Activated T-cell treated with anti-CD3 and anti-CD28 coated beads, Interleukin-2, amount 50 U/mL, for 72 hours (primary cell): ENCODE measurements at places on chromosomes 13 and 19. TPM values are rescaled to one million over a fixed set of nuclear protein-coding genes. Genes with fewer than 3 reads are reported as not detected.
A peak's percentile ranks its signal among the peaks of the same experiment; 100 is the strongest.

- no peak overlapping the region for H3K27ac ChIP-seq
- peaks cover 2% of the 10 kb centered on the region for H3K36me3 ChIP-seq
- DNase-seq: no peak
- H3K27me3 ChIP-seq: no peaks in the 10 kb centered on the region
- no peaks in the 10 kb centered on the region for H3K4me1 ChIP-seq
Measured at GRCh38 chr13:89687066-89687465, 1660.4 kb upstream of the MIR17HG start.

DNA sequence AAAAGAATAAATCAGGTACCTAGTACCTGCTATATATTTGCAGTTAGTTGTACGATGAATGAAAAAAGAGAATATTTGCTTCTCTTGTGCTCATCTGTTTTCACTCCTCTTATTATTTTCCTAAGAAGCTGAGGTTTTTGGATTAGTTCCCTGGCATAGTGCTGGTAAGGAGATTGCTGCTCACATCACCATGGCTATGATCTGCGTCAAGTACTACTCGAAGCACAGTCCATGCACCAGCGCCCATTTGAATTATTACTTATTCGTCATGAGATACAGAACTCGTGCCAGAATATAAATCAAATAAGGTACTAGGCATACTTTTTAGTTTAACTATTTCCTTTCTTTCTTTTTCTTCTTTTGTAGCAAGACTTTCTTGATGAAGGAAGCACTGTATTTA is 7.1 kb downstream of the SERTM1 start:
- no peaks in the 10 kb centered on the region for H3K36me3 ChIP-seq
- no peak overlapping the region for H3K4me3 ChIP-seq
- peaks cover 22% of the 10 kb centered on the region for H3K27me3 ChIP-seq
- DNase-seq: no peak
- H3K27ac ChIP-seq: no peak overlapping the region

DNA sequence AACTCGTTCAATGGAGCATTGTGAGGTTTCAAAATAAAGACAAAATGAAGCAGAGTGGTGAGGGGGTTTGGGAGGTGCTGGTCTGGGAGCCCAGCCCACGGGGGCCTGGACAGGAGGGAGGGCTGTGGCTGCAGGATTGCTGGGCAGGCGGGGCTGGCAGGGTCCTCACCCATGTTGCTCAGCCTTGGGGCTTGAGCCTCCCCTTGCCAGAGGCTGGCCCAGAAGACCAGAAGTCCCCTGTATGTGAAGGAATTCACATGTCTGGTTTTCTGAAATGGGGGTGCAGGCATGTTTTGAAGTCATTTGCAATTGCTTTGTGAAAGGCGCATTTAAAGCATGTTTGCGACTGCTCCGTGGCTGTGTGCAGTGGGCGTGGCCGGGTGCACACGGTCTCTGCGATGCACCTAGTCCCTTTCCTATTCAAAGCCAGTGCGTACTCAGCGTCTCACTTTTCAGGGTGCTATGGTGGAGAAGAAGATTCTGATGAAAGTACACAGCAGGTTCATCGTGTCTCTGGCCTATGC is 2.3 kb downstream of the GRK1 start:
- no peak for DNase-seq
- no peak overlapping the region for H3K4me3 ChIP-seq
- H3K4me1 ChIP-seq: no peaks in the 10 kb centered on the region

NLRP11 gene
- total RNA-seq: not detected

GPR12 gene
- not detected for total RNA-seq

PRR22 gene
- total RNA-seq: 4.7 TPM

CEBPA gene
- total RNA-seq: 1.0 TPM

DNA sequence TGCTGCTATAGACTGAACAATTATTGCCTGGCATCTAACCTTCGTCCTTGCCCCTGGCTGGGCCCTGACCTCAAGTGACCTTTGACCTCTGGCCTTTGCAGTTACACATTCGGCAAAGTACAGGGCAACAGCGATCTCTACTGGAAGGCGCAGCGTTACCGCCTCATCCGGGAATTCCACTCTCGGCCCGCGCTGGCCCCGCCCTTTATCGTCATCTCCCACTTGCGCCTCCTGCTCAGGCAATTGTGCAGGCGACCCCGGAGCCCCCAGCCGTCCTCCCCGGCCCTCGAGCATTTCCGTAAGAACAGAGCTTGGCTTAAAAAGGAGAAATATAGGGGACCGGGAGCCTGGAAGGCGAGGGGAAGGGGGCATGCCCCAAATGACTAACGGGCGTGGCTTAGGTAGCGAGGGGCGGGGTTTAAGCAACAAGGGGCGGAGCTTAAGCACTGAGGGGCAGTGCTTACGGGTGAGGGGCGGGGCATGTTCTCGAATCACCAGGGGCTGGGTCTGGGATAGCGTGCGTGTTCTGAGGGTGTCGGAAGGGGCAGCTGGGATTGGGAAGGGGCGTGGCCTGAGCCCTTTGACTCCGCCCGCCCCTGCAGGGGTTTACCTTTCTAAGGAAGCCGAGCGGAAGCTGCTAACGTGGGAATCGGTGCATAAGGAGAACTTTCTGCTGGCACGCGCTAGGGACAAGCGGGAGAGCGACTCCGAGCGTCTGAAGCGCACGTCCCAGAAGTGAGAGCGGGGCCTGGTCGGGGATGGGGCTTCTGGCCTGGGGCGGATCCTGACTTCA is 52.7 kb downstream of the TRPM4 start:
- H3K27ac ChIP-seq: no peak overlapping the region
- no peaks in the 10 kb centered on the region for H3K4me1 ChIP-seq
- peak overlapping the region; percentile 58 for H3K4me3 ChIP-seq

DNA sequence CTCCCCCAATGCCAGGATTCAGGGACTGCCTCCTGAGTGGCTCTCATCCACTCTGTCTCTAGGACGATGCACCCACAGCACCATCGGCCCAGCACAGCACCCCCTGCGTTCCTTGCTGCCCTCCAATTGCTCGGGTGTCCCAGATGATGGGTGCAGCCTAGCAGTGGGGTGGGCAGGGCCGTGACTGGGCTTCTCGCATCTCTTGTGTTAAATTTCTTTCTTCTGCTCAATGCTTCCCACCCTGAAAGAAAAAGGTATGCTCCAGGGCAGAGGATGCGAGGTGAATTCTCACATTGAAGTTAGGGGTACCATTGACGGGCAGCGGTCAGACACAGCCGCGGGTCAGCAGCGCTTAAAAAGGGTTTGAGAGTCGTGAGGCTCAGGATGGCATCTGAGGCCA is 232.4 kb upstream of the SGCG start:
- no peaks in the 10 kb centered on the region for H3K36me3 ChIP-seq
- no peak for DNase-seq
- H3K4me3 ChIP-seq: no peak overlapping the region
- H3K27me3 ChIP-seq: peaks cover 9% of the 10 kb centered on the region
- no peak overlapping the region for H3K27ac ChIP-seq

FXYD5 gene
- total RNA-seq: 331 TPM

DNA sequence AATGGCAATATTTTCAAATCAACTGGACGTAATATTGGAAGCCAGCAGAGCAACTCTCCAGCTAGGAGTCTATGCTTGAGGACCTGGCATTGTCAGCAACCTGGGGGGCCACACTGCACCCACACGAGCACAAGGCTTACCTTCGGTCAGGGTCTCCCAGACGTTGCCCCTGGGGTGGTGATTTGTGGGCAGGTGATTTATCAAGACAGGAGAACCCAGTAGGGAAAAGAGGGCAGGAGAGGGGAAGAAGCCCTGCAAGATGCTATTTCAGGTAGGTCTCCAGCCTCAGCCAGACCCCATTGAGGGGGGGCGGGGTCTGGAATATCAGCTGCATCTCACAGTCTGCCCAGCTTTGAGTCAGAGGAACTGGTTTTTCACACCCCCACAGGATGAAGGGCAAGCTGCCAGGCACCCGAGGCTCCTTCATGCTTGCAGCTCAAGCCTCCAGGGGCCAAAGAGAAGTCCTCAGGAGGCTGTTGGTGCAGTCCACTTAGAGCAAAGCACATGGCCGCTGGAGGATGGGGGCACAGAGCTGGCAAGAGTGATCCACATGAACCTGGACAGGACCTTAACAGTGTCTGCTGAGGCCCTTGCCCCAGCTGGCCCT is 80.9 kb upstream of the UQCRFS1 start:
- DNase-seq: no peak
- H3K27me3 ChIP-seq: peaks cover 67% of the 10 kb centered on the region
- peaks cover 13% of the 10 kb centered on the region for H3K4me1 ChIP-seq
- no peaks in the 10 kb centered on the region for H3K36me3 ChIP-seq
- H3K4me3 ChIP-seq: no peak overlapping the region

DNA sequence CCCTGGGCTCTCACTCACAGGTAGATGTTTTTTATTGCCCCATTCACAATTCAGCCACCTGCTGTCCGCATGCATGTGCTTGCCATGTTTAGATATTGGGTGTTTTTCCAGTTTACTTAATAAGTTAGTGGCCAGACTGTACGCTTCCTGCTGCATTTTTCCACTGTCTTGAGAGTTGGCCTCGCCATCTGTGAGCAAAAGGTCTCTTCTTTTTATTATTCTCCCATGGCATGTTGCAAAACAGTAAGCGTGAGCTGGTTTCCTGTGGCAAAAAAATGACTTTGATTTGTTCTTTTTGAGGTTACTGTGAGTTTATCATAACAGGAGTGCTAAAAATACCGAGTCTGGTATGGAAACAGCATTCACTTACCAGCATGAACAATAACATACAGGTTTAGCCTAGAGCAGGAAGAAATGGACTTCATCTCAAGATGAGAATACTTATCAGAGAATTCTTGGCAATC is 46.0 kb downstream of the SAE1 start:
- peak; percentile 51 for DNase-seq
- peaks cover 23% of the 10 kb centered on the region for H3K36me3 ChIP-seq
- peaks cover 71% of the 10 kb centered on the region for H3K4me1 ChIP-seq
- peak overlapping the region; percentile 73 for H3K4me3 ChIP-seq
- peak overlapping the region; percentile 88 for H3K27ac ChIP-seq

GRCh38 chr19:12947702-12948611 is 2.3 kb downstream of the RAD23A start:
- H3K4me1 ChIP-seq: peaks cover 54% of the 10 kb centered on the region
- peaks cover 18% of the 10 kb centered on the region for H3K36me3 ChIP-seq
- H3K27ac ChIP-seq: peak overlapping the region; percentile 38
- DNase-seq: no peak
- H3K4me3 ChIP-seq: peak overlapping the region; percentile 47

DNA sequence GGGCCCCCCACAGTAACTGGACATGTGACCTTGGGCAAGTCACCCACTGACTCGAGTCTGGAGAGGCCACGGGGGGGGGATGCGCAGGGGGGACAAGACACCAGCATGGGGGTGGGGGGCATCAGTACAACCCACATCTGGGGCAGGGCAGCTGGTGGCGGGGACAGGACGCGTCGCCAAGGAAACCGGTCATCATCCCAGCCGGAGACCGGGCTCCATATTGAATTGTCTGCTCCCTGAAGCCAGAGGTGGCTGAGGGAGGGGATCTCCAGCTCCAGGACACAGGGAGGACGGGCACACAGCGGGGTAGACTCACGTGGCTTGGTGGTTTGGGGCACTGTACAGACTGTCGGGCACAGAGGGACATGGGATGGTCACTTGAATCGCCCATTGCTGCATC is 11.4 kb downstream of the ONECUT3 start:
- H3K36me3 ChIP-seq: no peaks in the 10 kb centered on the region
- DNase-seq: no peak
- H3K4me1 ChIP-seq: no peaks in the 10 kb centered on the region
- H3K4me3 ChIP-seq: no peak overlapping the region
